ENCODE measurements at places on chromosomes 3 and 15. TPM values are rescaled to one million over a fixed set of nuclear protein-coding genes. Genes with fewer than 3 reads are reported as not detected.

The ACKR4 gene
- 0.27 TPM for total RNA-seq

The NSMCE3 gene
- total RNA-seq, result 43.0 TPM

The SERINC4 gene
- total RNA-seq, result not detected

The GRIP2 gene
- total RNA-seq, result not detected

The CATSPER2 gene
- 6.3 TPM for total RNA-seq

The TRPM1 gene
- not detected for total RNA-seq

The ZNF502 gene
- total RNA-seq, result 0.94 TPM

The PCOLCE2 gene
- total RNA-seq, result not detected

The MEX3B gene
- 1.6 TPM for total RNA-seq

The RBMS3 gene
- 5.9 TPM for total RNA-seq

The ITIH1 gene
- not detected for total RNA-seq

The RIOX2 gene
- 21.8 TPM for total RNA-seq

The LDHAL6B gene
- total RNA-seq, result not detected

The DNAJB11 gene
- 91.9 TPM for total RNA-seq

Measured in CD4-positive, CD25-positive, alpha-beta regulatory T cell (primary cell).